ENCODE measurements at places on chromosomes 12 and 14.

DNA sequence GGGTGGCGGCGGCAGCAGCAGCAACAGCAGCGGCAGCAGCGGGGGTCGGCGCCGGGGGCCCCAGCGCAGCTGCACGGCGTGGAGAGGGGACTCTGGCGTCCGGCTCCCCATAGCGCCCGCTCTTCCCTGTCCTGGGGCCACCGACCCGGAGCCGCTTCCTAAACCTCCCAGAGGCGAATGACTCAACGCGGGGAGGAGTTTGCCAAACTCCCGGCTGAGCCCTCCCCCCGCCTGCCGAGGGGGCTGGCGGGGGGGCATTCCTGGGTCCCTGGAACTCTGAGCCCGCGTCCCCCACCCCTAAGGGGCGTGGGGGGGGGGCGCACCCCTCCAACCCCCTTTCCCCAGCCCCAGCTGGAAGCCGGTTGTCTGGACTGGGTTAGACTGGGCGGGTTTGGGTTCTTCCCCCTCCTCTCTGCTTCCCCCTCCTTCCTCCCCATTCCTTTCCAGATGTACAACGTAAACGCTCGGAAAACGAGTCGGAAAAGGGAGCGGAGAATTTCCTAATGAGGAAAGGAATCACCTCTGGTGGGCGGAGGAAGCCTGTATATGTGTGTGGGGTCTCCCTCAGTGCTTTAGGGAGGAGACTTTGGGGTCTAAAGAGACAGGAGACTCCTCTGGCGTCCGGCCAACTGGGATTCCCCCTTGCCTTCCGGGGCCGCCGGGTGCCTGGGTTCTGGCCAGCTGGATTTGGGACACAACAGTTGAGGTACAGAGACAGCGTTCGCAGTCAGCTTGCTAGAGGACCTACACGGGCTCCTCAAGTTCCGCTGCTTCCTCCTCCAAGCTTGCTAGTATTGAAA lies at the start of gene ITGA5:
Gene ITGA5 (minus strand): TSS at position 179 of the 800 bp plus-strand sequence. CDS start 68 bp downstream, at position 111.
- DNase-seq: no peak

DNA sequence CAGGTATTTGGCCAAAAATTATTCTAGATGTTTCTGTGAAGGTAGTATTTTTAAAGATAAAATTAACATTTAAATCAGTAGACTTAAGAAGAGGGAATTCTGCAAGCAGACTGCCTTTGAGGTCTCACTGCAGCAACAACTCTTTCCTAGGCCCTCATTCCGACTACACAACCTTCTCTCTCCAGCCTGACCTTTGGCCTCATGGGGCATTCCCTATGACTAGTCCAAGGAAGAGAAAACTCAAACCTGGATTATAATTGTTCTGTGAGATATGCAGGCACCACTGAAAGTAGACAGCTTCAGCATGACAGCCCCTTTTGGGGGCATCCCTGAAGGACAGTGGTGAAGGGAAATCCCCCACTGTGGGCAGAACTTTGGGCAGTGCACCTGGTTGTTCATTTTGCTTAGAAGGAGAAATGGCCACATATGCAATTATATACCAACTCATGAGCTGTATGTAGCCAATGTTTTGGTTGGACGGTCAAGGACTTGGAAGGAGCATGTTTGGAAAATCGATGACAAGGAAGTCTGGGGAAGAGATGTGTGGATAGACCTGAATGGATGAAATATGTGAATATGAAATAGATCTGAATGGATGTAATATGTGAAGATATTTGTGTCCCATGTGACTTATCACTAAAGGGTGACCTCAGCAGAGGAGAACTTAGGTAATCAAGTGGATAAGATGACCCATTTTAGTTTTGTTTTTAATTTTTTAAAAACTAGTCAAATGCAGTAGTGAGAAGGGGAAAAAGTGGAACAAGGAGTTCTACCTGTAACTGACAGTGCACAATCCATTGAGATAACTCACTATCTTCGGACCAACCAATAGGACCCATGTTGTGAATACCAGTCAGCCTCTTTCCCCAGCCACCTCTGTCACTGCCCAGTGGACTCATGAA lies 233.3 kb upstream of the FOXN3 start:
- no peak for DNase-seq

DNA sequence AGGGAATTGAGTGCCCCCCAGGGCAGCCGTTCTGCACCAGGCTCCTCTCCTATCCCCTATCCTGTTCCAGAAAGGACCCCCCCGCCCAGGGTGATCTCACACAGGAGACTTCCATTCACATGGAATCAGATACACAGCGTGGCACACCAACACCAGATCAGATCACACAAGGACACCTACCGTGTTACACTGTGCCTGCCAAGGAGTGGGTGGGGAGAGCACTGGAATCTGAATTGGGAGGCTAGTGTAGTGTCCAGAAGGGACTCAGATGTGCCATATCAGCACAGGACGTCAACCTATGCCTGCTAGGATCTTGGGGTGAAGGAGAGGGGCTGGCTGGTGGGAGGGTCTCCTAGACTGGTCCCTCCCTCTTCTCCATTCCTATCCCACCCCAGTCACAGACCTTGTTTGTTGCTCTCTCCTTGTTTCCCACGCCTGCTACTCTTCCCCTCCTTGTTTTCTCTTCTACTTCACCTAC lies 2.3 kb downstream of the PTMS start:
- DNase-seq: no peak

DNA sequence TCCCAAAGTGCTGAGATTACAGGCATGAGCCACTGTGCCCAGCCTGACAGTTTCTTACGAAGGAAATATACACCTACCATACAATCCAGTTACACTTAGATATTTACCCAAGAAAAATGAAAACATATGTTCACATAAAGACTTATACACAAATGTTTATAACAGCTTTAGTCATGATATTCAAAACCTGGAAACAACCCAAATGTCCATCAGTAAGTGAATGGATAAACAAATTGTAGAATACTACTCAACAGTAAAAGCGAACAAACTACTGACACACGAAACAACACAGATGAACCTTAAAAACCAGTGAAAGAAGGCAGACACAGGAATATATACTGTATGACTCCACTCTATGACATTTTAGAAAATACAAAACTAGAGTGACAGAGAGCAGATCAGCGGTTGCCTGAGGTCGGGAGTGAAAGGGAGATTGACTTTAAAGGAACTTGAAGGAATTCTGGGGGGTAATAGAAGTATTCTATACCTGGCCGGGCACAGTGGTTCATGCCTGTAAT lies 83.6 kb downstream of the SPRING1 start:
- DNase-seq: no peak

DNA sequence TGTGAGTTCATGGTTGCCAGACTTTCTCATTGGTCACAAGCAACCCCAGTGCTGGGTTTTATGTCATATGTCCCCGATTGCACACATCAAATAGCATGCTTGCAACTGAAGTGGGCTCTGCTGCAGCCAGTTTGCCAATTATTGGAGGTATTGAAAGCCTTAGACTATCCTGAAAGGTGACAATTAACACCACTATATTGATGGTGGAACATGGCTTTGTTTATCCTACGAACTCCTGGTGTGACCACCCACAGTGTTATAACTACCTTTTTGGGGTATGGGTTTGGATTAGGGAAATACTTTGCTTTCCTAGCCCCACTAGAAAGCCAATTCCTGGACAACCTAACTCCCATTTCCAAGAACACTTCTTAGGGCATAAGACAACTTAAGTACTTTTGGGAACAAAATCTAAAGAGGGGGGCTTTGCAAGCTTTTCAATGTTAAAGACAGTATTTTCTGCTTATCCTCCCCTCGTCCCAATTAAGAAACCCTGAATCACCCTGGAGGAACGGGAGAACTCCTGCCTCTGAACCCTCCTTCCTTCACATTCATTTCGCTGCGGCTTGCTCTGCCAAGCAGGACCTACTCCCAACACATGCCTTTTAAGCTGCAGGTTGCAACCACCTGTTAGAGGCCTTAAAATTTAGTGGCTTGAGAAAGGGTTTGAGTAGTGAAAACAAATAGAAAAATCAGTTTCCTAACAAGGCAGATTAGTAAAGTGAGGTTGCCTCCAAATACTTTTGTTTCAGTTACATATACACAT lies 80.3 kb upstream of the RBM19 start:
- no peak for DNase-seq

DNA sequence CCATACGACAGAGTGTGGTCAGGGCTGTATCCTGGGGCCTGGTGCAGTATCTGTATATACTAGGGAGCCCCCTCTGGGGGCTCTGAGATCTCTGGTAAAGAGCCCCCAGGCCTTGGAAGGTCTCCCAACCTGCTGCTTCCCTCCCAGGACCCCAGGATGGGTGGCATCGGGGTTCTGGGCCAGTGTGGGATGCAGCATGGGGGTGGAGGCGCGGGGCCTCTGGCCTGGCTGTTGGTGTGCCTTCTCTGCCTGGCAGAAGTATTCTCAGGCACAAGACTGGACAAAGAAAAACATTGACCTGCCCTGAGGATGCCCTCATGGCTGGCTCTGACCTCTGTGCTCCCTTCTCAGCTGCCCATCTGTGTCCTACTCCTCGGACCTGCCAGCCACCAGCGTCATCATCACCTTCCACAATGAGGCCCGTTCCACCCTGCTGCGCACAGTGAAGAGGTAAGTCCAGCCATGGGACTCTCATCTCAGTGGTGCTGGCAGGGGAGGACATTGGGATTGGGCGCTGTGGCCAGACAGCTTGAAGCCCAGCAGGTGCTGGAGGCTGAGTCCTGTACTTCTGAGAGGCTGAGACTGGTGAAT lies 64.5 kb downstream of the GALNT16 start:
- DNase-seq: no peak

- DNase-seq: no peak
Observed at GRCh38 chr14:88029500-88029899, 24.6 kb downstream of the GPR65 start.

GRCh38 chr12:9634177-9634803 lies 26.6 kb upstream of the KLRB1 start:
- peak; percentile 75 for DNase-seq

DNA sequence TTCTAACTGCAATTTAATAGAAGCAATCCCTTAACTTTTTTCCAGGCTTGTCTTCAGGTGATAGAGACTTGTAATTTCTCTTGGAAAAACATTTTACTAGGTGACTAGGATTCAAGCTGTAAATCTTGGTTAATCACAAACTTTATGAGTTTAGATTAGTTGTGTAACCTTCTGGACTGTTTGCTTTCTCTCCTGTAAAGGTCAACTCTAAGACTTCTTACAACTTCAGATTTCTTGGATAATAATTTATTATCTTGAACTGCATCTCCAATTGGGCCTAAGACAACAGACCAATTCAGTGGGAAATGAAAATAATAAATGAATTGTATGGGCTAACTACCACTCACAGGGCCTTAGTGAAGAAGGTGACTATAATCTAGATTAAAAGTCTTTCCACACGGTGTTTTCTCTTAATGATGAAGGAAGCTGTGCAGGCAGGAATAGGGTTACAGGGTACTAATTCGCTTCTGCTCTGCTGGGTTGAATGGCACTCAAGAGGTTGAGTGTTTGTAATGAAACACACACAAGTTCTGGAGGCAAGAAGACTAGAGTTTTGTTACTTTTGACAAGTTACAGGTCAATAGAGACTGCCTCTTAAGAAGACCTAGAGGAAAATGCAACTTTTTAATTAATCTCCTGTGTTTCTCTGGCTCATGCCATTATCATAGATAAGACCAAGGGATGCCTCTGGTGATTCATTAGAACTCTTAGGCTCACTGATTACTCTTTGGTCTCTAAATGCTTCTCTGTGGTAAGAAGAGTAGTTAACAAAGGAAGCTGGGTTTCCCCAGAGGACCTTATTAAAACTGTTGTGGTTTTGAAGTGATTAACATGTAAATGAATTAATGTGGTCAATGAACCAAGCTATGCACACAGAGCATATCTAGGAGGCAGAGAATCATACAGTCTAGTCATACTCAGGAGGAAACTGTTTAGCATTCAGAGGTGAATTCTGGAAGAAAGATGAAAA lies 30.0 kb upstream of the OR4E1 start:
- DNase-seq: no peak

DNA sequence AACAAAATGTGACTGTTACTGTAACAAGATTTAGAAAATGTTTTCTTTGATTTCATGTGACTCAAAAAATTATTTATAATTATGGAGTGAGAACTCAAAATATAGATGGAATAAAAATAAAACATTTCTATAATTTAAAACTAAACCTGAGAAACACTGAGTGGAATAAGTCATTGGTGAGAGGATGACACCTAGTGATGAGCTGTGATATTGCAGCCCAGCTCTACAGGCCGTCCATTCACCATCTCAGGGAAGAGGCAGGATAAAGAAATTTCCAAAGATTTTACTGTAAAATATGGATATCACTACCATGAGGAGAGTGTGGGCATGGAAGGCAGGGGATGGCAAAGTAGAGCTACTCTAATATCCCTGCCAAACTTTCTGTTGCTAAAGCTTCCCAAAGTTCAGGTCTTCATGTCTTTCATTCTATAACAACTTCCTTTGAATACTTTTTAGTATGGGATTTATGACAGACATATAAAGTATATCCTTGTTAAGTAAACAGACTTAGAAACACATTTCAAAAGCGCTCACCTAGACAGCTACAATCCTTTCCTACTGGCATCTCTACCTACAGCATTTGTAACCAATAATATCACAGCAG lies 308.0 kb downstream of the ITPR2 start:
- DNase-seq: no peak

DNA sequence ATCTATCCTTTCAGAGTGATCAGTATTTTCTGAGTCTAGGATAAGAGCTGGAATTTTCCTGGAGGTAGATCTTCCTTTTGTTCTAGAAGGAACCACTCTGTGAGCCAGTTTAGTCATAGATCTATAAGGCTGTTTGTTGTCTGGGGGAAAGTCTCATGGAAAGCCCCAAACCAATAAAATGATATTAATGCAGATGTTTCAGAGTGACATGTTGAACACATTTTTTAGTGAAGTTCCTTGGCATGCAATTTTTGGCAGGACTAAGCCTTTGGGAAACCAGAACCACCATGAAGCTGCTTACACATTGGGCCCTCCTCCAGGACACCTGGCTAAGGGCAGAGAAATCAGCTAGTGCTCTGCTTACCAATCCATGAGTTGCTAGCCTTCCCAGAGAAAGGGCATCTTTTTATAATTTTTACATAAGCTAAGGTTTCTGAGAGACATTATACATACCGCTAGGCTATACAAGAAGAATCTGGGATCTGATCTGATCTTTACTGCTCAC lies 101.5 kb upstream of the PCED1B start:
- DNase-seq: no peak

DNA sequence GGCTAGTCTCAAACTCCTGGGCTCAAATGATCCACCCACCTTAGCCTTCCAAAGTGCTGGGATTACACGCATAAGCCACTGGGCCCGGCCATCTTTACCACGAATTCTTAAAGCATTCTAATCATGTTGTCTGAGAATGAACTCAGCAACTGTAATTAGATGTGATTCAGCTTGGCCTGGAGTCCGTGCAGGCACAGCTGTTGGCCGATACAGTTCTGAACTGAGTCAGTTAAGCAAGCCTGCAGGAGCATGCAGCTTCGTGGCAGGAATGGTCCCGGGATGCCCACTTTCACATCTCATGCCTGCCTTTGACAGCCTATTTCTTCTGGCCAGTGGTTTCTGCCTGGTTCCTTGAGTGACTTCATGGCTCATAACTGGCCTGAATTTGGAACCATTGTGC lies 194.1 kb downstream of the ANO6 start:
- no peak for DNase-seq
